ENCODE measurements at places on chromosomes 7 and 10.
A peak's percentile ranks its signal among the peaks of the same experiment; 100 is the strongest.

DNA sequence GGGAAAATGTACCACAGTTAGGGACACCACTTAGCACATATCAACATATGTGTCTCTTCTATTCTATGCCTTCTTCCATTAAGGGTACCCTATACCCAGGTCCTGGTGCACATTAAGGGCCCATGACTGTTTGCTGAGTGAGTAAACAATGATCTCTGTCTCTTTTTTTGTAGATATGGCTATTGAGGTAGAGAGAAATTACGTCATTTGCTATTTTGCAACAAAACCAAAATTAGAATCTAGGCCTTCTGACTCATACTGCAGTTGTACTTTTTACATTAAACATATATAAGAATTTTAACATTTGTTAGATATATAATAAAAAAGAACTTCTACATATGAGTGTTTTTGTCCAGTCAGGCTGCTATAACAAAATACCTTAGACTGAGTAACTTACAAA is 683.2 kb upstream of the LRRN3 start:
- DNase-seq: no peak
- H3K4me3 ChIP-seq: no peak overlapping the region
- H3K27me3 ChIP-seq: no peaks in the 10 kb centered on the region
- no peak overlapping the region for H3K27ac ChIP-seq
- no peaks in the 10 kb centered on the region for H3K36me3 ChIP-seq

DNA sequence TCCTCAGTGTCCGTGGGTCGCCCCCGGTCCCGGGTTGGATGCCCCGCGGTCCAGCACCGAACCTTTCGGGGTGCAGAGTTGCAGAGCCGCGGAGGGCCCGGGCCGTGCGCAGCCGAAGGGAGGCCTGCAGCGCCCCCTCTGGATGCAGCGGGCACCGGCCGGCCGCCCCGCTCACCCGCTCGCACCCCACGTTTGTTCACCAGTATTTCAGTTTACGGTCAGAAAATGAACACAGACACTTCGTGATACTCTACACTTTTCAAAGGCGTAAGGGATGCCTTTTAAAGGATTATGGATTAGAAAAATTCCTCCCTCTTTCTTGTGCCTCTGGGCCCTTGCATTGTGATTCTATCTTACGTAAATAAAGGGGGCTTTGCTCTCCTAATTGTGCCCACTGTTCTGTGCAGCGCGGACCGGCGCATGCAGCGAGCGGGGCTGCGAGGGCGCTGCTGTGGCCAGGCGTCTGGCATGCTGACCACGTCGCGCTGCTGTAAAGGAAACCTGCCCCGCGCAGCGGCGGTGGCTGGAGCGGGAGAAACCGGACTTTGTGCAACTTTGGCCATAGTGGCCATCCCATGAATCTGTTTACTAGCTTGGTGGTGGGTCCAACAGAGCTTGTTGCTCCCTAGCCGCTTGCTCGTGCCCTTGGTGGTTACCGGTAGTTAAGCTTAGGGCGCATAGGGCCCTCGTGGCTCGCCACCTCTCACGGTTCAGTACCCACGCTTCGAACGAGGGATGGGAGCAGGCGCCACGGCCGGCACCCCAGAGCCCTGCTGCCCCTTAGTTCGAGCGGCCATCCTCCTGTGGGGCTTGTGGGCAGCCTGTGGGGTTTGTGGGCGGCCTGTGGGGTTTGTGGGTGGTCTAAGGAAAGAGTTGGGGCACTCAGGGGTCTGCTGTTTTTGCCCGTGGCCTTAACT is 739 bp upstream of the MEST start:
- no peak for DNase-seq
- no peak overlapping the region for H3K27ac ChIP-seq
- peaks cover 18% of the 10 kb centered on the region for H3K4me1 ChIP-seq
- no peaks in the 10 kb centered on the region for H3K36me3 ChIP-seq
- H3K27me3 ChIP-seq: no peaks in the 10 kb centered on the region

DNA sequence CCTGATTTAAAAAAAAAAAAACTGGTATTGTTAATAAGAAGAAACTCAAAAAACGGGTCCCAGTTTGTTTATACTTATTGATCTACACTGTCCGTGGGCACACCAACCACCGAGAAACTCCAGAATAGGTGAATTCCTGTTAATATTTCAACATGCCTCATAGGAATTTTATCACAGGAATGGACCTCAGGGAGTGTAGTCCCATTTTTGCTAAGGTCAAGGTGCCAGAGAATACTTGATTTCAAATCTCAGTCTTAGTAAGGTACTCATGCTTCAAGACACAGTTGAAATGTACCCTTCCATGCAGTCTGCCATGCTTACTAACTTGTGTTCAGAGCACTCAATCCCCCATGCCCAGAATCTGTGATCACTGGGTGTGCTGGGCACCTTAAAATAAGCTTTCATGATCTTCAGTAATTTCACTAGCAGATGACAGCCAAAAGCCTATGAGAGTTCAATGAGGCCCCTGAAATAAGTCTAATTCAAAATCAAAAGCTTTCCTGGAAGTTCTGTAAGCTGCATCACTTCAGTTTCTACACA is 385.7 kb downstream of the TNS3 start:
- H3K4me3 ChIP-seq: no peak overlapping the region
- no peaks in the 10 kb centered on the region for H3K36me3 ChIP-seq
- no peaks in the 10 kb centered on the region for H3K27me3 ChIP-seq
- no peak for DNase-seq
- peaks cover 4% of the 10 kb centered on the region for H3K4me1 ChIP-seq

GRCh38 chr7:25694699-25695098 is 457.3 kb upstream of the NFE2L3 start:
- no peak for DNase-seq
- H3K27me3 ChIP-seq: no peaks in the 10 kb centered on the region
- no peaks in the 10 kb centered on the region for H3K36me3 ChIP-seq

GRCh38 chr10:15313843-15314242 is 57.2 kb downstream of the FAM171A1 start:
- no peaks in the 10 kb centered on the region for H3K36me3 ChIP-seq
- no peak for DNase-seq
- H3K4me1 ChIP-seq: peaks cover 5% of the 10 kb centered on the region
- H3K27ac ChIP-seq: no peak overlapping the region
- H3K4me3 ChIP-seq: no peak overlapping the region

DNA sequence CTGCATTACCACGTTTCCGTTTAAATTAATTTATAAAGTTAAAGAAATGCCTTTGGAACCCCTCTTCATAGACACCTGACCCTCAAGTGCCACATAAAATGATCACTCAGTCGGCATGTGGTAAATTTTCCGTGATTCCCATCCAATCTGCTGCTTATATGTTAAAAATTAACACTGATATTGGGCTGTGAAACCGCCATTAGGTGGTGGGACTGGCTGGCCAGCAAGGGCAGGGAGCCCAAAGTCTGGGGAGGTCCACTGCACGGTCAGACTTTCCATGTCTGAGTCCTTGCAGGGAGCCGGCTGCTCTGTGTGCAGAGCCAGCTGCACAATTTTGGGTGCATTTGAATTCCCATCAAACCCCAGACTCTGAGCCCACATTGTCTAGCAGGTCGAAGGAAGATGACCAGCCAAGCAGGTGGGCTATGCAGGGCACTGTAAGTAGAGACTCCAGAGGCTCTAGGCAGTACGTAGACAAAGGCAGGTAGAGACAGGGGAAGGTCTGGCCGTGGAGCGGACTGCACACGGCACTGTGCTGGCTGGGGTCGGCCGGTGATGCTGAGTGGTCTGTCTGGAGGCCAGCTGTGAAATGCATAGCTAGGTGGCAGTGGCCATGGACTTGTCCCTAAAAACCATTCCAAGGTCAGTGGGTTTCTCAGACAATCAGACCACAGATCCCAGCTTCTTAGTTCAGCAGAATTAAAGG is 122.9 kb downstream of the SH3PXD2A start:
- no peaks in the 10 kb centered on the region for H3K27me3 ChIP-seq
- H3K4me1 ChIP-seq: peaks cover 36% of the 10 kb centered on the region
- no peaks in the 10 kb centered on the region for H3K36me3 ChIP-seq
- H3K4me3 ChIP-seq: no peak overlapping the region

DNA sequence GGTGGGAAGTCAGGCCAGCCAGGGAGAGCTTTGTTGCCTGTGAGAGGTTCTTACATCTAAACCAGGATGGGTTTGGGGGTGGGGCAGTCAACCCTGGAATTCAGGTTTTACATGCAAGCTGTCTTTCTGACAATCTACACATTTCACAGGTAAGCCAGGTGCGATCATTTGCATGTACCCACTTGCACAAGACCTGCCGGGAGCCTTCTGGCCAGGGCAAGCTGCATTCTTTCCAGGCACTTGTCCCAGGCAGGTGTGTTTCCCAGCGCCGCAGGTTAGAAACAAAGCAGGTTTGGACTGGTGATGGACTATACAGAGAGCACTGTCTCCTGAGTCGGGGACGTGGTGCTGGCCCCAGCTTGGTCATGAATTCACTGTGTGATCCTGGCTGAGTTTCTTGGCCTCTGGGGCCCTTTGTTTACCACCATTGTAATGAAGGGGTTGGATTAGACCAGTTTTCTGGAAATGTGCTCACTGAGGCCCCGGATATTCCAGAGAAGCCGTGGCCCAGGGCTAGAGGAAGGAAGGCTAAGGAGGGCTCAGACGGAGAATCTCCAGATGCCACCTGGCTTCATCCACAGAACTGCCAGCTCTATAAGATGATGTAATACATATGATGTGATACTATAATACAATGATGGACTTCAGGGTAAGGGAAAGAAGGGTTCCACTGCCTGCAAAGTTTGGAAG is 205.2 kb upstream of the SVIL start:
- peak overlapping the region; percentile 83 for H3K27ac ChIP-seq
- H3K4me3 ChIP-seq: no peak overlapping the region
- H3K36me3 ChIP-seq: no peaks in the 10 kb centered on the region
- H3K27me3 ChIP-seq: no peaks in the 10 kb centered on the region
- H3K4me1 ChIP-seq: peaks cover 39% of the 10 kb centered on the region

DNA sequence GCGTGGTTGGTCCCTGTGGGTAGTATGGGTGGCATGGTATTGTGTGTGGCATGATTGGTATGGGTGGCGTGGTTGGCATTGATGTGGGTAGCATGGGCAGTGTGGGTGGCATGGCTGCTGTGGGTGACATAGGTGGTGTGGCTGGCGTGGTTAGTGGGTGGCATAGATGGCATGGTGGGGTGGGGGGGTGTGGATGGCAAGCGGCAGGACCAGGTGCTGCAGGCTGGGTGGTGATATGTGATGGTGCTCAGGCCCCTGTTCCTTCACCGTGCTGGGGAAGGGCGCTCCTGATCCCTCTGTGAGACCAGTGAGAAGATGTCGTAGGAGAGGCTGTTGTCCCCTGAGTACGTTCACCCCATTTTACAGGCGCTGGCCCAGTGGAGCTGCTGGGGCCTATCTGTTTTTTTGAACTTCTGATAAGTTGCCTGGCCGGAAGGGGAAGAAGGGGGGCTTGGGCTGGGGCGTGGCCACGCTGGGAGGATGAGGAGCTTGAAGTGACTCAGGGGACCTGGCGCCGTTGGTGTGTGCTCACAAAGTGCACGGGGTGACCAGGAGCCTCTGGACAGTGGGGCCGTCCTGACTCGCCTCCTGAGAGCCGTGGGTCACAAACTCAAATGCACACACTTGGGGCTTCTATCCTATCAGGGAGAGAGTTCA is 17.5 kb downstream of the INPP5A start:
- peak; percentile 65 for DNase-seq
- H3K4me3 ChIP-seq: no peak overlapping the region
- no peak overlapping the region for H3K27ac ChIP-seq
- no peaks in the 10 kb centered on the region for H3K27me3 ChIP-seq

GRCh38 chr7:292226-292625 is 2.3 kb downstream of the FOXL3 start:
- no peak for DNase-seq
- no peaks in the 10 kb centered on the region for H3K36me3 ChIP-seq
- peaks cover 15% of the 10 kb centered on the region for H3K4me1 ChIP-seq
- no peak overlapping the region for H3K4me3 ChIP-seq

DNA sequence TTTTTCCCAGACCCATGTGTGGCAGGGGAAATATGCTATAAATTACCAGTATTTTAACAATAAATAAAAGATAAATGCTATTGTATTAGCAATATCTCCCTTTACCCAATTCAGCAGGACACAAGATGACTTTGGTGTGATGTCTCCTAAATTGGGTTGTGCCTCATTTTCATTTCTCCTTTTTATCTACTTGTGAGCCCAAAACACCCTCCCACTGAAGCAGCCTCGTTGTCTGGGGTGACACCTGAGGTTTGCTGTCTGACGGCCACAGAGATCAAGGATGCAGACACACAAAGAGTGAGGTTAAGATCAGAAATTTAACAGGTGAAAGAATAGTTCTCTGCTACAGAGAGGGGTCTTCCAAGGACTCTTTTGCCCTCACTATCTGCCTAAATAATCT is 27.1 kb upstream of the CC2D2B start:
- no peaks in the 10 kb centered on the region for H3K27me3 ChIP-seq
- H3K27ac ChIP-seq: no peak overlapping the region
- H3K36me3 ChIP-seq: peaks cover 3% of the 10 kb centered on the region
- H3K4me3 ChIP-seq: no peak overlapping the region
- H3K4me1 ChIP-seq: peaks cover 5% of the 10 kb centered on the region

DNA sequence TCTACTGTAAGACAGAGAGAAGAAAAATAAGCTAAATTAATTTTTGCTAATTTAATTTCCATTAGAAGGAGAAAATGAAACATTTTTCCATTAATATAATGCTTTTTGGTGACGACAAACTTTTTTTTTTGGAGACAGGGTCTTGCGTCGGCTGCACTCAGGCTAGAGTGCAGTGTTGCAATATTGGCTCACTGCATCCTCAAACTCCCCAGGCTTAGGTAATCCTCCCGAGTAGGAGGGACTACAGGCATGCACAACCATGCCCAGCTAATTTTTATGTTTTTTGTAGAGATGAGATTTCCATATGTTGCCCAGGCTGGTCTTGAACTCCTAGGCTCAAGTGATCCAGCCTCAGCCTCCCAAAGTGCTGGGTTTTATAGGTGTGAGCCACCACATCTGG is 229.8 kb upstream of the LRRN3 start:
- no peak overlapping the region for H3K4me3 ChIP-seq
- no peak for DNase-seq
- no peaks in the 10 kb centered on the region for H3K4me1 ChIP-seq
- H3K27me3 ChIP-seq: no peaks in the 10 kb centered on the region

DNA sequence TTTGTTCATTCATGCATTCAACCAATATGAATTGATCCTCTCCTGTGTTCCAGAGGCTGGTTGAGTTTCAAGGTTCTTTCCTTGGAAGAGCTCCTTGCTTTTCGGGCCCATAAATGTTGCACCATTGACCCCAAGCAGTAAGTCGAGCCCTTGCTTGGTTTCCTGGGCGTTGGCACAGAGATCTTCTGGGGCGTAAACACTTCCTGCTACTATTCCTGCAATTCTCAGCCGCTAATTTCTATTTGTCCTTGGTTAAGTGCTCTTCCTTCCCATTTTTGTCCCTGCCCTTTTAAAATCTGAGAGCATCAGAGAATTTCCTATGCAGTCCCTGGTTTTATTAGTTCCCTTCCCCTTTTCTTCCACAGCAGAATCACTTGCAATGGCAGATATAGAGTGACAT is 44.1 kb upstream of the ADRB1 start:
- DNase-seq: no peak
- H3K4me3 ChIP-seq: no peak overlapping the region
- H3K36me3 ChIP-seq: no peaks in the 10 kb centered on the region
- H3K27ac ChIP-seq: no peak overlapping the region
- H3K27me3 ChIP-seq: no peaks in the 10 kb centered on the region
- peaks cover 3% of the 10 kb centered on the region for H3K4me1 ChIP-seq

GRCh38 chr7:30453921-30454320 is 24.7 kb downstream of the NOD1 start:
- H3K36me3 ChIP-seq: peaks cover 74% of the 10 kb centered on the region
- no peaks in the 10 kb centered on the region for H3K27me3 ChIP-seq
- H3K4me1 ChIP-seq: peaks cover 4% of the 10 kb centered on the region
- no peak overlapping the region for H3K4me3 ChIP-seq
- H3K27ac ChIP-seq: no peak overlapping the region
- peak; percentile 53 for DNase-seq

- peaks cover 2% of the 10 kb centered on the region for H3K4me1 ChIP-seq
- no peaks in the 10 kb centered on the region for H3K36me3 ChIP-seq
- no peaks in the 10 kb centered on the region for H3K27me3 ChIP-seq
- H3K27ac ChIP-seq: no peak overlapping the region
Measured at GRCh38 chr7:74412603-74413002, 41.1 kb upstream of the GTF2IRD1 start.

Measured in suprapubic skin (tissue), 4 donors.